NCI-H1105 (cell line): ENCODE measurements at places on chromosomes 1 and 21.

GRCh38 chr1:18230840-18231239, 123.2 kb downstream of the IGSF21 start:
- DNase-seq, result no peak

GRCh38 chr1:174040387-174040786, 18.2 kb upstream of the RC3H1 start:
- peak; percentile 82 for DNase-seq

GRCh38 chr1:222250376-222250775, 297.5 kb downstream of the HHIPL2 start:
- no peak for DNase-seq

DNA sequence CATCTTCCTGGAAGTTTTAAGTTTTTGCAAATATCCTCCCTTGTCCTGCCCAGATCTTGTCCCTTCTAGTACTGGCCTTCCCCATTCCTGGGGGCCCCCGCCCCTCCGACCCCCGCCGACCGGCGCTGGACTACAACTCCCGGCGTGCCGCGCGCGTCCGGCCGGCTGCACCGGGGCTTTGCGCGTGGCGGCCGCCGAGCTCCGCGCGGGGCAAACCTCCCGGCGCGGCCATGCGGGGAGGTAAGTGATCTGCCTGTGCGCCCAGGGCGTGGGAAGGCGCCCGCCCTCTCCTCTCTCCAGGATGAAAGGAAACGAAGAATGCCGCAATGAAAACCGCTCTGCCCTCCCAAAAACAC, 3.2 kb upstream of the SAMD13 start:
- DNase-seq, result peak; percentile 24

- no peak for DNase-seq
Observed at GRCh38 chr1:51340380-51340779, 10.0 kb upstream of the TTC39A start.

DNA sequence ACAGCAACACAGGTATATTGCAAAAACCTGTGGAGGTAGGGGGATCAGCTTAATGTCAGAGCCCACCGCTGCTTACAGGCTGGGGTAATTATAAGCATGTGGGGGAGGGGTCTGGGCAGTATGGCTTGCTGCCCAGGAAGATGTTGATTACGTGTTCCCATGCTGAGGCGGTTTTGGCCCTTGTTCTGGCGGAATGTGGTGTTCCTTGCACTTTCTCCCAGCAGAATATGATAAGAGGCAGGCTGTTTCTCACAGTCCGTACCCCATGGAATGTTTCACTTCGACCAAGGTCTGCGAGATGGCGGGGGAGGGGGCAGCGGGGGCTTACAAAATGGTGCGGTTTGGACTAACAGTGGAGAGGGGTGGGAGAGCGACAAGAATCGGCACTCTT, 9.8 kb upstream of the HPCAL4 start:
- peak; percentile 50 for DNase-seq

DNA sequence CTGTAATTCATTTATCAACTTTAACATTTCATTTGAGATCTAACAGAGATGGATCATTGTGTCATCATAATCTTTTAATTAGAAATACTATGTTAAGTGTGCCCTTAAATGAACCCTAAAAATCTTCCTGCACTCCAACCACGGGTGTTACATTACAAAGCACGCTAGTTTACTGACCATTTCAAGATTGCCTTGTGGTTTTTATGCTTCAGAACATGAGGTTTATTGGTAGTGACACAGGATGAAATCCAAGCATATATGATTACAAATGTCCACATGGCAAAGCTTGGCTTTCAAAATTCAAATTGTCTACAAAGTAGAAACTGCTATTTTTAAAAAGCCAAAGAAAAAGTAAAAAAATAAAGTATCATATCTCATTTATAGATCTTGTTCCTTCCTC, 190.4 kb upstream of the USP25 start:
- no peak for DNase-seq

GRCh38 chr1:56191369-56191768, 388.0 kb downstream of the PLPP3 start:
- DNase-seq, result no peak

- DNase-seq, result no peak
Observed at GRCh38 chr1:153852170-153852569, 70.6 kb downstream of the GATAD2B start.

GRCh38 chr21:43890042-43890441, 25.0 kb downstream of the AGPAT3 start:
- no peak for DNase-seq
